Activated T-cell treated with anti-CD3 and anti-CD28 coated beads for 24 hours (primary cell): ENCODE measurements at places on chromosomes 4 and X.

GRCh38 chr4:48127231-48127630, 6.8 kb downstream of the TXK start:
- no peak for DNase-seq

- no peak for DNase-seq
Observed at GRCh38 chr4:122876456-122876855, 45.9 kb downstream of the NUDT6 start.

DNA sequence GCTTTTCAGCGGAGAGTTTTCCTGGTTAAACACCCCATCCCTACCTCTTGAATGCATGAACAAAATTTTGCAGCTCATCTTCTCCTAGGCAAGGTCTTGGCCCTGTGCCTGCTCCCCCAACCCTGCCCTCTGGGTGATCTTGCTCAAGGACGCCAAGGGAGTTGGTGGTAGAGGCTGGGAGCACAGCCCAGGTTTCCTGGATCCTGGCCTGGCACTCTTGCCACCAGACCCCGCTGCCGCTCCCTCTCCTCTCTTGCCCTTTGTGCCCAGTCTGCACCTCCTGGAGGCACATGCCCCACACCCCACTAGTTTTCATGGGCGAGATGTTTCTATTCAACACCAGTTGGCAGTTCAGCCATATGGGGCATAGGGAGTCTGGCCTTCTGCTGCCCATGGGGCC, 37.3 kb downstream of the TSC22D3 start:
- no peak for DNase-seq

GRCh38 chr4:141731481-141731880, 95.1 kb downstream of the IL15 start:
- DNase-seq, result no peak

DNA sequence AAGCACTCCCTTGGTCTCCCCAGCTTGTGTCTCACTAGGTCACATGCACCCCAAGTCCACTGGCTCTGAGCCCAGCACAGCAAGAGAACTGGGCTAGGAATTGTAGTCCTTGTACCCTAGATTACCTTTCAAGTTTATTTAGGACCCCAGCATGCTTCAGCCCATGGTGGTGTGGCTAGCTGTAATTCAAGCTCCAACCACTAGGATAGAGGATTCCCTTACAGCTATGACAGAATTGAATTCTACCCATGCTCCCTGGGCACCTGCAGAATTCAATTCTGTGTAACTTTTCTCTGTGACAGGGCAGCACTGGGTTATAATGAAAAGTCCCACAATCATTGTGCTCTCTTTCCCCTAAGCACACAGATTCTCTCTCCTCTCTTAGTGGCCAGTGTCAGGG, 253.8 kb upstream of the DMD start:
- DNase-seq, result no peak

- DNase-seq, result no peak
Observed at GRCh38 chr4:38503689-38504395, 160.2 kb upstream of the KLF3 start.

DNA sequence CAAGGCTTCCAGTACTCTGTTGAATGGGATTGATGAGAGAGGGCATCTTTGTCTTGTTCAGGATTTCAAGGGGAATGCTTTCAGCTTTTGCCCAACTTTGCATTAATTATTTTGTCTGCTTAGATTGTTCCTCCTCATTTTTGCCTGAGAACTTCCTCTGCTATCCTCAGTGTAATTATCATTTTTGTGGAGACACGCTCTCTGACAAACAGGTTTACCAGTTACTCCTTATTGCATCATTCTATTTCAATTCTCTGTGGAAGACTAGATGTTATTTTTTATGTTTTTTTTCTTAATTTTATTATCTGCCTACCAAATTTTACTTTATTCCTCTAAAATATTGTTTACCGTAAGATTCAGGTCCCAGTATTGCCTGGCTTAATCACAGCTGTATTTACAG, 349.2 kb downstream of the ADGRL3 start:
- no peak for DNase-seq

DNA sequence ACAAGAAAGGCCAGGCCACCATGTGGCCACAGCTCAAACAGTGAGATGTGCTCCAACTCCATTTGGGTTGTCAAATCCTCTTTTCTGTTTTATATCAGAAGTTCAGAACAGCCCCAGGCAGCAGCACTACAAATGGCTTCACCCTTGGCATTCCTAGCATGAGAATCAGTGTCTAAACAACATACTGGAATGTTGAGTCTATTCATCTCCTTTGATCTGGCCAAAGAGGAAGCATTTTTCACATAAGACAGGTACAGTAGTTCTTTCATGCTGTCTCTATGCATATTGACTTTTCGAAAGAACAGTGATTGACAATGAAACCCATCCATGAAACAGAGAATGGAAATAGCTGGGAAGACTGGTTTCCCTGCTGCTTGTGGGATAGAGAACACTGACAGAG, 289.5 kb downstream of the USP46 start:
- no peak for DNase-seq
